Stimulated activated CD4-positive, alpha-beta T cell treated with anti-CD3 and anti-CD28 coated beads, Interleukin-1b, Interleukin-23, amount 100 ng/mL, for 4 hours (primary cell): ENCODE measurements at places on chromosomes 5 and 9.

- no peak for DNase-seq
These were observed 24.7 kb downstream of the ZDHHC11B start for GRCh38 chr5:759781-760362.

DNA sequence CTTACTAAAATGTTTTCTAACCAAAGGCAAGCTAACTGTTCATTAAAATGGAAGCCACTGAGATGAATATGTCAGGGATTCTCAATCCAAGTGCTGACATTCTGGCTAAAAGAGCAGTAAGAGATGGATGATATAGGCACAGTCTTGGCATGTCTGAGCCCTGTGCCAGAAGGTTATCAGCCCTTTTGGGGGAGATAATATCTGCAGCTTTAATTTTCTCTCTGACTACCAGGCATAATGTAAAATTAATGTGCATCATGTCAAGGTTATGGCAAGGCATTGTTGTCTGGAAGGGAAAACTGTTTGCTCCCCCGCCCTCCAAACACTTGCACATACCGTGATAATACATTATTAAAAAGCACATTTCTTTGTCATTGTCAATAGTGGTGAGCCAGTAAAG lies 609.8 kb downstream of the ZNF608 start:
- DNase-seq: no peak

- no peak for DNase-seq
These were observed 39.8 kb downstream of the PTAR1 start for GRCh38 chr9:69719983-69720382.

GRCh38 chr9:80359941-80360881 lies 788.4 kb downstream of the TLE4 start:
- DNase-seq: no peak

GRCh38 chr9:123359106-123359505 lies 3.1 kb downstream of the CRB2 start:
- no peak for DNase-seq

DNA sequence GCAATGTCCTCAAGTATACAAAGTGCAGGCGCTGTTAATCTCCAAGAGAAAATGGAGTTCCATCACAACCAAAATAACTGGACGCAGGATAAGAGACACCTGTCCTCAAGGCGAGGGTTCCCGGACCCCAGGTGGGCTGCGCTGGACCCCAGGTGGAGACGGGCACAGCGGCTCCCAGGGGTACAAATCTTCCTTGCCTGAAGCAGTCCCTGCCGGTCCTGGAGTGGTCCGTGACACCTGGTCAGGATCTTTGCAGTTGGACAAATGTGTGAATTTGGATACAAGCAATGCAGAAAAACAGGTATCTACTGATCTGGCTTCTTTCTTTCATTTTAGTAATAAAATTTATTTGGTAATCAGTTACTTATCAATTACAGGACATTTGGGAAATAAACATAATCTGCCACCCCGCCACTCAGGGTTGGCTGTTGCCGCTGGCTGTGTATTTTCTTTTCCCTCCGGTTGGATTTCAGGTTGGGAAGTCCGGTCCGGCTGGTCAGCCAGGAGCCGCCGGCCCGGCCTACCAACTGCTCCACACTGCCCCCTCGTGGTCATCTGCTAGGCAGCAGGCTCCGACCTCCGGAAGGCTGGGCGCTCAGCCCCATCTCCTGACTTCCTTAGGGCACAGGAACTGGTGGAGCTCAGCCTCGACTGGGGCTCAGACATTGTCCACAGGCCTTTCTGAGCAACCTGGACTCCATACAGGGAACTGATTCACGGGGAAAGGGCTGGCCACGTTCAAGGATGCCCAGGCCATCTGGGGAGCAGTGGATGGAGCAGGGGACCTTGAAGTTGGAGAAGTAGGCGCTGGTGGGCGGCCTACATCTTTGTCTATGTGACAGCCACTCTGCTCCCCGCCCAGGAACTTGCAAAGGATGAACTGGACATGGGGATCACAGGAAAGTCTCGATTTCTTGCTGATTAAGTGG lies 43.4 kb downstream of the NXNL2 start:
- peak; percentile 57 for DNase-seq

DNA sequence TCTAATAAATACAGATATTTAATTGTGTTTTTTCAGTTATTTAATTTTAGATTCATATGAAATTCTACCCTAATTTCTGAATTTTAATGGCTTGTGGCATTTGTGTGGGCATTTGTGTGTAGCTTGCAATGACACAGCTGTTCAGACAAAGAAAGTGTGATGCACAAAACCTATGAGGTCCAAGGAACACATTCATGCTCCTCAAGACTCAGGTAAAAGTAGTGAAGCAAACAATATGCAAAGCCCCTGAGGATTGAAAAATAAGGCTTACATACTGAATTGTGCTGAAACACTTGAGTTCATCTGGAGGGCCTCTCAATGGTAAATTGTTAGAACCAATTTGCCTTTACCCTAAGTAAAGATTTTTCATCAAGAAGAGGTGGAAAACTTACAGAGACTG lies 28.1 kb downstream of the IL7R start:
- DNase-seq: no peak

DNA sequence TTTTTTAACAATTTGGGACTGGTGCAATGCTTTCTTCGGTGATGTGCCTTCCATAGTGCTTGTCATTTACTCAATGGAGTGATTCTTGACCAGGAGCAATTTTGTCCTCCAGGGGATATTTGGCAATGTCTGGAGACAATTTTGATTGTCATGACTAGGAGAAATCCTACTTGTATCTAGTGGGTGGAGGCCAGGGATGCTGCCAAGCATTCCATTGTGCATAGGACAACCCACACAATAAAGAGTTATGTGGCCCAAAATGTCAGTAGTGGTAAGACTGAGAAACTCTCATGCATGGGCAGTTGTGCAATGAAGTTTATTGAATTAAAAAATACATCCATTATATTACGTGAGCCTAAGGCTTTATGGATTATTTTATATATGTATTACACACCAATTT lies 70.5 kb downstream of the FOCAD start:
- DNase-seq: no peak

GRCh38 chr5:64978546-64978945 lies 209.8 kb downstream of the CWC27 start:
- no peak for DNase-seq

DNA sequence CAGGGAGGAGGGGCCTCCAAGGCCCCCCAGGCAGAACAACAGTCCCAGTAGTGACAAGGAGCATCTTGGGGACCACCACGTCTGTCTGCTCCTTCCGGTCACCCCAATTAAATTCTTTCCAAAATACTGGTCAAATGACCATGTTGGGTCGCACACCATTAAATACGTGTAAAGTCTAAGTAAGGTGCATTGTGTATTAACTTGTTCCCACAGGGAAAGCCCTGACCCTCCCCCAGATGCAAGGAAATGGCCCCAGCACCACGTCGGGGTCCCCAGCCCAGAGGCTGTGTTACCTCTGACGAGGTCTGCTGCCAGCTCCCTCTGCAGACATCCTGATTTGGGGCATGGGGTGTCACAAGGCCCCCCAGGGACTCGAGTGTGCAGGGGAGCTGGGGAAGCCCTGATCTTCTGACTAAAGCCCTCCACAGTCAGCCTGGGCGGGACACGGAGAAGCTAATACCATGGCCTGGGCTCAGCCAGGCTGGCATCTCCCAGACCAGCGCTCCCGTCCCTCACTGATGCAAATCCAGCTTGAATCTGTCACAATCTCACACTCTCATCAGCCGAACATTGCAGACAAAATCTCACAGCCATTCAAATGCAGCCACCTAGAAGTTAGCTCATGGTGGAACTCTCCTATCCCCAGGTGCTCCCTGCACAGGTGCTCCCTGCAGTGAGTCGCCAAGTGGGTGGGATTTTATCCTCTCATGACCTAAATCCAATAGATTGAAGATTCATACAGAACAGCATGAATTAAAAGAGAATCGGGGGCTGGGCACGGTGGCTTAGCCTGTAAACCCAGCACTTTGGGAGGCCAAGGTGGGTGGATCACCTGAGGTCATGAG lies 13.6 kb downstream of the TERT start:
- DNase-seq: no peak
